Astrocyte (in vitro differentiated cells and primary cell): ENCODE measurements at places on chromosomes 11 and 22. TPM values are rescaled to one million over a fixed set of nuclear protein-coding genes. Genes with fewer than 3 reads are reported as not detected.

The IFITM10 gene
- 2.0 and 5.1 TPM in 2 replicates for total RNA-seq

The CNTF gene
- 1.4 and 1.7 TPM in 2 replicates for total RNA-seq

The CHADL gene
- total RNA-seq = 0.23 and 0.34 TPM in 2 replicates

The CDC42BPG gene
- 2.0 and 4.6 TPM in 2 replicates for total RNA-seq

The GLB1L2 gene
- 2.8 and 3.0 TPM in 2 replicates for total RNA-seq

The SYT12 gene
- 0.34 and 0.62 TPM in 2 replicates for total RNA-seq

The AQP11 gene
- total RNA-seq = 0.48 and 0.91 TPM in 2 replicates

The SEPTIN3 gene
- 0.43 and 0.52 TPM in 2 replicates for total RNA-seq

The ZP1 gene
- total RNA-seq = 0.43 TPM in 1 of 2 replicates, not detected in the other

The OPCML gene
- 7.9 and 12.7 TPM in 2 replicates for total RNA-seq
